Glomerular endothelial cell (primary cell): ENCODE measurements at places on chromosomes 7 and 10. TPM values are rescaled to one million over a fixed set of nuclear protein-coding genes. Genes with fewer than 3 reads are reported as not detected.

GRCh38 chr7:5598261-5598761 lies 174.7 kb upstream of the TNRC18 start:
- DNase-seq, result no peak

The ATP6V1F gene
- 156 and 188 TPM in 2 replicates for total RNA-seq

The STEAP4 gene
- total RNA-seq, result not detected in 2 replicates

GRCh38 chr7:96701258-96701657 lies 8.4 kb downstream of the SEM1 start:
- no peak for DNase-seq

- no peak for DNase-seq
These were observed 70.4 kb downstream of the ZFAND4 start for GRCh38 chr10:45602082-45602730.

DNA sequence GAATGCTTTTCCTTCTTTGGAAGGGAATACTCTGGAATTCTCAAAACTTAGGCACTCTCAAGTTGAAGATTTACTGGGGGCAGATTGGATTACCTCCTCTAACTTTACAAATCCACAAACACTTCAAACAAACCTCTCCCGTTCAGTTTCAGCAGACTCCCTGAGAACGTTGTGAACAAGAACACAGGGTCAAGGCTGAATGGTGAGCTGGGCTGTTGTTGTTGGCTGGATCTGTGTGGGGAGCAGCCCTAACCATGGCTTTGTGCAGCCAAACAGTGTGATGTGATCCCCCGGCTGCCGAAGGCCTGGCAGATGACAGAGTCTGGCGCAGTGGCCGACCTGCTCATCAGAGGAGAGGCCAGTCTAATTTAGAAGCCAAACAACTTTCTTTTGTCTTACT lies 93.1 kb downstream of the BMPER start:
- DNase-seq, result no peak

DNA sequence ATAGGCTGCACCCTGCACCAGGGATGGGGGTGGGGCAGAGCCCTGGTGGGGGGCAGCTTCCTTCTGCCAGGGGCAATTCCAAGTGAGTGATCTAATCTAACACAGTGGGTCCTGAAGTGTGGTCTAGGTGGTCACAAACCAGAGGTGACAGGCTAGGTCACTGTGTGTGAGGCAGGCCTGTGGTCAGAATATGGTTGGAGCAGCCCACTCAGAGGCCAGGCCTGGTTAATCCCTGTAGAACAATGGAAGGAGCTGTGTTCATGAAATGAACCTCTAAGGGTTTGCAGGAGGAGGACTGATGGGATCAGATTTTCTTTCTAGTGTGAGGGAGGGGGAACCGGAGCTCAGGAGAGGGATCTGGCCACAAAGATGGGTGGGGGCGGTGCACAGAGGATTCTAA lies 10.0 kb upstream of the TSPAN14 start:
- DNase-seq, result no peak

The CYP2W1 gene
- not detected in 2 replicates for total RNA-seq

DNA sequence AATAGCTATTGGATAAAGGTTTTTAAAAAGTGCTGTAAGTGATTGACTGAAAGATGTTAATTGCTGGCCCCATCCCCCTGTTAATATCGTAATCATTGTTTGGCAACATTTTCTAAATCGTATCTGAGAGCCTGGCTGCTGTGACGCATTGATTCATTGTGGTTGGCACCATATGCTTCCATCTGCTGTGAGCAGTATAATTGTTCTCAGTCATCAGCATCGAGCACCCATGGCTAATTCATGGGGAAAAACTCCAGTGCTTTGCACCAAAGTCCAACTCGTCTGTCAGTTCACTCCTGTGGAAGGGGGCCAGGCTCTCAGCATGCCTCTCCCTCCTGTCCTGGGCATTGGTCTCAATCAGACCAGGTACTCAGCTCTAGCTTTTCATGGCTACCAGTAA lies 205.2 kb downstream of the STK31 start:
- DNase-seq, result no peak

DNA sequence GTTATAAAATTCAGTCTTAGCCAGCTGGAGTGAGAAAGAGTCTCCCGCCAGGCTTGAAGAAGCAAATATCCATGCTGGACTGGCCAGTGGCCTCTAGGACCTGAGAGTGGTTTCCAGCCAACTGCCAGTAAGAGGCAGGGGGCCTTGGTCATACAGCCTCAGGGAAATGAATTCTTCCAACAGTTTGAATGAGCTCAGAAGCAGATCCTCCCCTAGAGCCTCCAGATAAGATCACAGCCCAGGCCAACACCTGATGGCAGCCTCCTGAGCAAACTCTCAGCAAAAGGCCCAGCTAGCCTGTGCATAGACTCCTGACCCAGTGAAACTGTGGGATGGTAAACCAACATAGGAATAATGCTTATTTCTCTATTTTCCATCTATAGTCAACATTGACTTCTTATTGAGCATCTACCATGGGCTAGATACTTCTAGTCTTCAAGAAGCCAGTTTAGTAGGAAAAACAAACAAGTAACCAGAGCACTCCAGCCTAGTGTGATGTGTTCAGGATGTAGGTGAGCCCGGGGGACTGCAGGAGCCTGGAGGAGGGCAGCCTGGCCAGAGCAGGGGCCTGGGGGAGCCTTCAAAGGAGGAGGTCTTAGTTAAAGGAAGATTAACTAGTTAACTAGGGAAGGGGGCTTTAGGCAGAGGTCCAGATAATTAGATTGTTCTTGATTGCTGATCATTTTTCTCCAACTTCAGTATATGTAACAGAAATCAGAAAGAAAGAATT lies 115.4 kb upstream of the ADO start:
- DNase-seq, result no peak
